ENCODE measurements at places on chromosomes 1 and 21.

GRCh38 chr1:222909586-222909985 lies 94.7 kb downstream of the DISP1 start:
- no peak for DNase-seq

DNA sequence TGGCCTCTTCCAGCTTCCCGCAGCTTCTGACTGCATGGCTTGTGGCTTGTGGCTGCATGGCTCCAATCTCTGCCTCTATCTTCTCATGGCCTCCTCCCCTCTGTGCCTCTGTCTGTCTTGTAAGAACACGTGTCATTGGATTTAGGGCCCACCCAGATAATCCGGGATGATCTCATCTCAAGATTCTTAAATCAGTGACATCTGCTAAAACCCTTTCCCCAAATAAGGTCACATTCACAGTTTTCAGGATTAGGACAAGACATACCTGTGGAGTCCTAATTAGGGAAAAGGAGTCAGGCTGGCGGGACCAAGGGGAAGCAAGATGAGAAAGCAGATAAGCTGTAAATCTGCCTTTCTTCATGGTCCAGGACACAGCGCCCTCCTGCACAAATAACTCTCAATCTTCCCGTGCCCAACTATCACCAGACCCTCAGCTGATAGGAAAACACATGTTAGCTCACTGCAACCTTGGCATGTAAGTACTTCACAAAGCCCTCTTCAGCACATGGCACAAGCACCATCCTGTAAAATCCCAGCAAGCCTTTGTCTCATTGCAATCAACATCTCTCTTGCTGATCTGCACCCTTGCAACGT lies 82.2 kb downstream of the SPSB1 start:
- no peak for DNase-seq

DNA sequence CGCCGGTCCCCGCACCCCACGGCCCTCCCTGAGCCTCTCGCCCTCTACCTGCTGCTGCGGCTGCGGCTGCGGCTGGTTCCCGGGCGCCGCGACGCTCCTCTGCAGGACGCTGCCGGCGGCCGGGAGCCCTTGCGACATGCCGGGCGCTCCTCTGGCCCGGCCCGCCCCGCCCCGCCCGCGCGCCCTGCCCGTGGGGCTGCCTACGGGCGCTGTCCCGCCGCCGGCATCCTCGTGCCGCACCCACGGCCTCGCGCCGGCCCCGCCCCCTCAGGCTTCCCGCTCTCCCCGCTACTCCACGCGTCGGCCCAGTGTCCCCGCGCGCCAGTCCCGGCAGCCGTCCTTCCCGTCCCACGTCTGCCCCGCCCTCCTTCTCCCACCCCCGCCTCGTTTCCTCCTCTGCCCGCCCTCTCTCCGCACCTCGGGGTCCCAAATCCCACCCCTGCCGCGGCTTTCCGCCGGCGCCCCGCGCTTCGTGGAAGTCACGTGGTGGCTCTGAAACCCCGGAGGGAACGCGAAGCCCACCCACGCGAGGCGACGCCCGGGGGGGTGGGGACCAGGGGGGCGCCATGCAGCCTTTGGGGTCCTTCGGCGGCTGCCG lies at the start of gene BATF3:
Gene BATF3, minus strand, starts transcription at position 216 of the 598 bp plus-strand sequence. Its CDS starts 78 bp downstream, at position 138.
- peak; percentile 50 for DNase-seq

DNA sequence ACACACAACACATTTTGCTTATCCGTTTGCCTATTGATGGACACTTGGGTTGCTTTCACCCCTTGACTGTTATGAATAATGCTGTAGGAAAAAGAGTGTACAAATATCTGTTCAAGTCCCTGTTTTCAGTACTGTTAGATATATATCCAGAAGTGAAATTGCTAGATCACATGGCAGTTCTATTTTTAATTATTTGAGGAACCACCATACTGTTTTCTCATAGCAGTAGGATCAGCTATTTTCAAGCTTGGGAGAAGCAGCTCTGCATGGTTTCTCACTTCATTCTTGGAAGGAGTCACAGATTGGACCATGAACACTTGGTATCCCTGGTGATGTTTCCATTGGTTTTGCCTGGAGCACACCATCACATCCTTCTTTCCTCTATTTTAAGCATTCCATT lies 114.4 kb upstream of the ZP4 start:
- DNase-seq = no peak

GRCh38 chr1:100130552-100131077 lies 2.1 kb downstream of the SASS6 start:
- no peak for DNase-seq

GRCh38 chr21:44065428-44065827 lies 41.8 kb upstream of the PWP2 start:
- DNase-seq = peak; percentile 66

- no peak for DNase-seq
Observed at GRCh38 chr1:205466595-205467220, 10.9 kb upstream of the BLACAT1 start.

- no peak for DNase-seq
Observed at GRCh38 chr1:74522148-74522547, 9.7 kb upstream of the LRRC53 start.

DNA sequence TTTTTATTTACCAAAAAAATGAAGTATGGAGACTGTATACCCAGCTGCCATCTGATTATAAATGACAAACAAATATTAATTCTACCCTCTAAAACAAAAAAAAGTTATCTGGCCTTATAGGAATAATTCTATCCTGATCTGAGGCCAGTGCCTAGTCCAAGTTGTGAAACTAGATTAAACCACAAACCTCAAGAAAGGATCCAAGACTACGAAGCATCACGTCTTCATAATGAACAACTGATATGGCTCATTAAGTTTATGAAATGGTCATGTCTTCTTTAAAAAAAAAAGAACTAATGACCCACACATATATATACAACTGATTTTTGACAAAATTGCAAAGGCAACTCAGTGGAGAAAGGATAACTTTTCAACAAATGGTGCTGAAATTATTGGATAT lies 32.4 kb upstream of the CTTNBP2NL start:
- no peak for DNase-seq

GRCh38 chr1:241624935-241625334 lies 15.2 kb downstream of the CHML start:
- no peak for DNase-seq

GRCh38 chr1:225539575-225539974 lies 111.7 kb upstream of the LBR start:
- DNase-seq = no peak

GRCh38 chr1:222786121-222786520 lies 28.7 kb upstream of the DISP1 start:
- DNase-seq = no peak

DNA sequence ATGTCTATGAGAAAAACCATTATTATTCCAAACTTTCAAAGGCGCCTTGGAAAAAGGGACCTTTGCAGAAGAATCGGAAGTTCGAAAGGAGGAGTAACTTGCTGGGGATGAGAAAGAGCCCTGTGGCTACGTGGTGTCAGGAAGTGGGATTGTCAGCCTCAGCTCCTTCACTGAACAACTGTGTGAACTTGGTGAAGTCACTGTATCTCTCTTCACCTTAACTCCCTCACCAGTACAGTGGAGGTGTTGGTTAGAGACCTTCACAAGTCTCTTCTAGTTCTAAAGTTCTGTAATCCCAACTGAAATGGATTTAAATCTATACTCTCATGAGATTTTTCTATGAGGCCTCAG lies 285.6 kb downstream of the CACNA1E start:
- DNase-seq = no peak

DNA sequence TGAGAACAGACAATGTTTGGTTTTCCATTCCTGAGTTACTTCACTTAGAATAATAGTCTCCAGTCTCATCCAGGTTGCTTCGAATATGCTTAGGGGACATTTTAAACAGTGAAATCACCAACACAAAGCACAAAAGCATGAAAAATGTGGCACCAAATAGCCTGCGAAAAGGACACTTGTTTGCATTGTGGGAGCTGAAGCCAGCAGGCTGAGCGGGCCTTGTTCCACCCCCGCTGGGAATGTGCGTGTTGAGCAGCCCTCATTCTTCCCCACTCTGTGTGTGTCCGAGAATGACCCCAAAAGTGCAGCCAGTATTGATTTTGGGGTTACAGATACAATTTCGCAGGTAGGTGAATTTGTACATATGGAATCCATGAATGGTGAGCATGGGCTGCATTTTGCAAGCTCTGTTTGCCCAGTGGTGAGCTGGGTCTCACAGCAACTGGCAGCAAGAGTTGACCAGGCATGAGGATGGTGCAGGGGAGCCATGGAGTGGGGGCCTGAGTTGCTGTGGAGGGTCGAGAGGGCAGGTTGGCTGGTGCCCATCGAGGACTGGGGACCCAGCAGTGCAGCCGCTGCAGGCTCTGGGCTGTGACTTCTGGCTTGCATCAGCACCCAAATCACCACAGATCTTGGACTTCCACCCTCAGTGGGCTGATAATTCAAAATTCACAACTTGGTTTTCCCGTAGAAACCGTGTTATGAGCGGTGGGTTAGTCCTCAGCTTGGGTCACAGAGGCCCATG lies 29.4 kb downstream of the NENF start:
- DNase-seq = no peak

DNA sequence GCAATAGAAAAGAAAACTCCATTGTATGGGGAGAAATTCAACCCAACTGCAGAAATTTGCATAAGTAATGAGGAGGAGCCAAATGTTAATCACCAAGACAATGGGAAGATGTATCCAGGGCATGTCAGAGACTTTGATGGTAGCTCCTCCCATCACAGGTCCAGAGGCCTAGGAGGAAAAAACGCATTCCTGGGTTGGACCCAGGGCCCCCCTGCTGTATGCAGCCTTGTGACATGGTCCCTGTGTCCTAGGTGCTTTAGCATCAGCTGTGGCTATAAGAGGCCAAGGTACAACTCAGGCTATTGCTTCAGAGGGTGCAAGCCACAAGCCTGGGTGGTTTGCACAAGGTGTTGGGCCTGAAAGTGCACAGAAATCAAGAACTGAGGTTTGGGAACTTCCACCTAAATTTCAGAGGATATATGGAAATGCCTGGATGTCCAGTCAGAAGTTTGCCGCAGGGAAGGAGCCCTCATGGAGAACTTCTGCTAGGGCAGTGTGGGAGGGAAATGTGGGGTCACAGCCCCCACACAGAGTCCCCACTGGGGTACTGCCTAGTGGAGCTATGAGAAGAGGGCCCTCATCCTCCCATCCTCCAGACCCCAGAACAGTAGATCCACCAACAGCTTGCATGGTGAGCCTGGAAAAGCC lies 162.3 kb downstream of the TGFB2 start:
- no peak for DNase-seq

- DNase-seq = no peak
Observed at GRCh38 chr21:29175408-29176134, 45.1 kb downstream of the MAP3K7CL start.

DNA sequence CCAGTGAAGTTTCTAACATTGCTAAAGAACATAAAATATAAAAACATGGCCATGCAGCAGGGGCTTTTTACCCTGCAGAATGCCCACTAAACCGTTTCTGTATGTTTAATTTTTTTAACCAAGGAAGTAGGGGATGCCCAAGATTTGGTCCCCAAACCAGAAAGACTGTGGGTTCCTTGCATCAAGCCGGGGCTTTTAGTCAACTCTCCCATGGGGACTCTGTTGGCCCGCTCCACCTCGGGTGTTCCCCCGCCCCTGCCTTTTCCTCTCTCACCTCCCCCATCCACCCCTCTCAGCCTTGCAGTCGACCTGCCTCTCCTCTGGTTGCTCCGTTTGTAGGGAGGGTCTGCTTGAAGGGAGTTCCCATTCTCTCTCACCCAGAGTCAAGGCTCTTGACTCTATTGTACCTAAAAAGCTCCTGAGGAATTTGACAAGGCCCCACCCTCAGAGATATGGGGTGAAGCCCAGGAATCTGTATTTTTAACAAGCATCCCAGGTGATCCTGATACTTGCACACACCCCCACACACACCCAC lies 117.5 kb downstream of the TOMM20 start:
- DNase-seq = peak; percentile 49

- DNase-seq = no peak
Observed at GRCh38 chr1:2537784-2538115, 7.7 kb upstream of the HES5 start.

GRCh38 chr1:60265560-60266535 lies 192.3 kb upstream of the C1orf87 start:
- no peak for DNase-seq

DNA sequence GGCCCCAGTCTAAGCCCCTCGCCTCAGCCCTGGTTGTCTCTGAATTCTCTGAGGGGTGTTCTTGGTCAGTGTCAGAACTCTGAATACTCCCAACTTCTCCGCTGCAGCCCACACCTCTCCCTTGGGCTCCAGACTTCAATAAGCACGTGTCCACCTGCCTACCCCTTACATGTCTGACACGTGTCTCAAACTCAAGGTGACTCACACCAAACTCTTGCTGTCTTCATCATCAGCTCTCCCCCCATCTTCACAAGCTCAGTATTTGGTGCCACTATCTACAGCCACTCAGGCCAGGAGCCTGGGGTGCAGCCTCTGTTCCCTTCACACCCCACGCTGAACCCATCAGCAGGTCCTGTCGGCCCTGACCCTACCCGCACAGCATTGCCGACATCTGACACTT lies 18.8 kb upstream of the UBXN10 start:
- no peak for DNase-seq

DNA sequence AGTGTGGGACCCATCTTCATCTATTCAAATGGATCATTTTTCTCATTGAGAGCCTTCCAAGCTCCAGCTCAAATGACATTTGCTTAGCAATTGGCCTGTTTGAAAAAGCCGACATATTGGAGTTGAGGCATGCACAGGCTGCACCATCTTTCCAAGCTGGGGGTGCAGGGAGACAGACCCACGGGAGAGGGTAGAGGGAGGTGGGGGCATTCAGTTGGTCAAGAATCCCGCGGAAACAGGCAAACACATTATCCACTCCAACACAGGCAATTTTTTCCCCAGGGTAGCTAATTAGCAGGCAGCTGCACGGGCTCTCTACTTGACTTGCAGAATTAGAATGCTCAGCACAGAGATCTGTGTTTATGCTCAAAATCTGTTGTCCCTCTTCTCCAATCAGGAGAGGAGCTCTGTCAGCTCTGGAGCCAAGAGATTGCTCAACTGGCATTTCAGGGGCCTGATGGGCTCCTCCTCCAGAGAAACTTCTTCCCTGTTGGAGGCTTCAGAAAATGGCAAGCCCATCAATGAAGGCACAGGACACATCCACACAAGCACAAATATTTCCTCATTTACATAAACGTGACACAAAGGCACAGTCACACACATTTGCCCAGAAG lies 267.8 kb downstream of the FOXD2 start:
- no peak for DNase-seq

GRCh38 chr1:54238353-54239034 lies 38.5 kb downstream of the MRPL37 start:
- DNase-seq = no peak

DNA sequence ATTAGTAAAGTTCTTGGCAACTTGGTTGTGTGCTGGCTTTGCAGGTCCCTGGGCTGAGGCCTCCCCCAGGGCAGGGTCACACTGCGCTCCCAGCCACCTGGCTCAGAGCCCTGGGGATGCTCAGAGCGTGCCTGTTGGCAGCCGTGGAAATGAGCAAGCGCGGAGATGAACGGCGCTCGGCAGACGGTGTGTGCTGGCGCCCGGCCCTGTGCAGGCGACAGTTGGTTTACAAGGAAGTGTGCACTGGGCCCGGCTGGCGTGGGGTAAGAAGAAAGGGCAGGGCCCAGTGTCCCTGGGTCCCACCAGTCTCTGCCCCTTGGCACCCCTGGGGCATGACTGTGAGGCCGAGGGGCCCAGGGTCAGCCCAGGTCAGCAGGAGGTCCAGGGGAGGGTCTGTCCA lies 25.7 kb upstream of the PEX10 start:
- no peak for DNase-seq
